ENCODE measurements at places on chromosomes 4 and X.

DNA sequence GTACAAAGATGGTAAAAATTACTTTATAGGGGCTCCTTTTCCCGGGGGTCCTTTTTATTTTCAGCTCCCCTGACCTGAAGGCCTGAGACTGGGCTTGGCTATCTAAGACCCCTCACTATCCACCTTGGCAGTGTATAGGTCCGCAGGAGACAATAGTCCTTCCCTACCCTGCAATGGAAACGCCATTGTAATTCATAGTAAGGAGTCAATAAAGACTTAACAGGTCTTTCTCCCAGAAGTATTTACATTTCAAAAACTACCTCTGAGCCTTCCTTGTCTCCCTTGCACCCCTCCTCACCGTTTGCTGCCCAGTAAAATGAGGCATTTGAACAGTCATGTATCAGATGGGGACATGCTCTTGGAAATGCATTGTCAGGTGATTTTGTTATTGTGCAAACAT is 401.2 kb upstream of the CNKSR2 start:
- DNase-seq = no peak

DNA sequence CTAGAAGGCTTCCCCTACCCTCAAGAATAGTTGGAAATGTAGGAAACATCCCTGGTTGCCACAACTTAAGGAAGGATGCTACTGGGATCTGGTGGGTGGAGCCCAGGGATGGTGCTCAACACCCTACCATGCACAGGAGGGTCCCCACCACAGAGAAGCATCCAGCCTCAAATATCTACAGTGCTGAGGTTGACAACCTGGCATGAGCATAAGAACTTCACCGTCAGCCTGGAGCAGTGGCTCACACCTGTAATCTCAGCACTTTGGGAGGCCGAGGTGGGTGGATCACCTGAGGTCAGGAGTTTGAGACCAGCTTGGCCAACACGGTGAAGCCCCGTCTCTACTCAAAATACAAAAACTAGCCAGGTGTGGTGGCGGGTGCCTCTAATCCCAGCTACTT is 24.0 kb upstream of the ASMTL start:
- DNase-seq = no peak

DNA sequence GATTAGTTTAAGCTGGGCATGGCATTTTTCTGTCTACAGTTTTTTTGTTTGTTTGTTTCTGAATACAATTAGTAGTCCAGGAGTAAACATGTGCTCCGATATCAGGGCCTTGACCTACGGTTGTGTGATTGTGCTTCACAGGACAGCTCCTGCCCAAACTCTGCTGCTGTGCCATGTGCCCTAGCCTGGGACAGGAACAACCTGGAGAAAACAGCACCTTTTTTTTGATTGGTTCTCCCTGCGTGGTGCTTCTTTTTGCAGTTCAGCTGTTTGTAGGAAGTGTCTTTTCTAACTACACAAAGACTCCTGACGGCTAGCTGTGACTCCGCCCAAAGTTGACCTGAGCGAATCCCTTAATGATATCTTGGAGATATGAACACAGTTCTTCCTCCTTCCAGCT is 158.8 kb downstream of the ATP10D start:
- no peak for DNase-seq

GRCh38 chrX:6885396-6885795 is 262.1 kb upstream of the STS start:
- DNase-seq = no peak

- no peak for DNase-seq
Measured at GRCh38 chrX:46793386-46794143, 34.6 kb upstream of the SLC9A7 start.

DNA sequence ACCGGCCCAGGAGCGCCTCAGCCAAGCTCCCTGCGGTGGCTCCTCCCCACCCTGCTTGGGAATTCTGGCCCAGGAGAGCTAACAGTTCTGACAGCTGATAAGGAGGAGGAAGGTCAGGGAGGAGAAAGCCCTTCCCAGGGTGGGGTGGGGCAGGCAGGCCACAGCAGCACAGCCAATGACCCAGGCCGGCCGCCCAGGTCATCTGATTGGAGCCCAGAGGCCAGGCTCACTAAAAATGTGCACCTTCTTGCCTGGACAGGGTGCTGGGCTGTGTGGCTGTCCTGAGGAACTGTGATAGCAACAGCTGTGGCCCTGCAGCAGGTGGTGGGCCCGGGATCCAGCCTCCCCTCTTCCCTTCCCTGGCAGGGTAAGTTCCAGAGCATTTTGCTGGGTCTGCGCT is 17.2 kb upstream of the SH3TC1 start:
- no peak for DNase-seq

DNA sequence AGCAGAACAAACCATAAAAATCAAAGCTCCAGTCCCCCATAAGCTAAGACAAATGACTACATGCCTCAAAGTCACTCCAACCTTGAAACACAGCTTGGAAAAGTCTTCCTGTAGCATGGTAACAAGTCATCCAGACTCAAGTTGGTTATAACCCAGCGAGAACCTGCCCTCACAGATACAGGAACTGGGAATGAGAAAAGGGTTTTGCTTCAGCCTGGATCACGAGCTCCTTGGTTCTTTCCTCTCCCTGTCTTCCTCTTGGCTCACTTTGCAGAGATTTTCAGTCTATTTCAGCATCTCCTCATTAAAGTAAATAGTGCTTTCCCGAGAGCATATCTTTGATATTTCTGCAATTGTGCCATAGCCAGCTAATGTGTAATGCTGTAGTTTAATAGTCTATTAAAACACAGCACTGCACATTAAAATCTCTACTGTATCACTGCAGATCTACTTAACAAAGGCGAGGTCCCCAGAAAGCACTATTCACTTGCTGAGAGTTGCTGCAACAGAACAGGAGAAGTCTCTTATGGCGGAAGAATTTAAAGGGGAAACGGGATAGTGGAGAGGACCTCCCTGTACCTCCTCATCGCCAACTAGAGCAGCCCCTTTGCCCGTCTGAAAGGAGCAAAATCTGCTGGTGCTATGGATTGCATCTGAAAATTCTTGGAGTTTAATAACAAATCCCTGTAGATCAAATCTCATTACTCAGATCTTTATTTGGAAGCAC is 249.3 kb upstream of the GATB start:
- DNase-seq = no peak

DNA sequence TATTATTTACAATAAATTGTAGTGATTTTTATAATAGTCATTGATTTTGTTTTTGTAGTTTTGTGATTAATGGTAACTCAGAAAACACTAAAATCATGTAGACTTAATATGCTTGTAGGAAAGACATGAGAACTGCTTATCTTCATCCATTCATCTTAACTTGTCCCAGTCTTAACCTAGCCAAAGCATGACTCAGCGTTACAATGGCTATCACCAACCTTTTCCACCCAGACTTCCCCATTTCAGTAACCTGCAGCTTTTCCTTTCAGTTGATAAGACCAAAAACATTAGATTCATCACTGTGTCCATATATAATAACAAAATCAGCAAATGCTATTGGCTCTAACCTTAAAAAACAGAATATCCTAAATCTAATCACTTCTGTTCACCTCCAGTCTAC is 106.2 kb upstream of the KLF8 start:
- no peak for DNase-seq

DNA sequence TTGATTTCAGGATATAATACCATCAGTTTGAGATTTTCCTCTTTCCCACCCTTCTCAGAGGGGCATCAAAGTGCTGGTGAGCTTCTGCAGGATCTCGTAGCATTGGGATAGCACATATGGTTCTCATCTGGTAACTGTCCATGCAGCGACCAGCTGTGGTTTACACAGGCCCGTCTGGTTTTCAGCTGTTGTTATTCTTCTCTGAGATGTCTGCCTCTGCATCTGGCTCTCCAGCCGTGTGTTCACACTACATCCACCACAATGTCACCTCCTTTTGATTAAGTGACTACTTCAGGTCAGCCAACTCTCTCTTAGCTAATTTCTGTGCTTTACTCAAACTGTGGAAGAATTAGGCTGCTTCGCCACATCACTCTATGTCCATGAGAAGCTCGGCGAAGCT is 676.7 kb upstream of the TENM3 start:
- DNase-seq = no peak

DNA sequence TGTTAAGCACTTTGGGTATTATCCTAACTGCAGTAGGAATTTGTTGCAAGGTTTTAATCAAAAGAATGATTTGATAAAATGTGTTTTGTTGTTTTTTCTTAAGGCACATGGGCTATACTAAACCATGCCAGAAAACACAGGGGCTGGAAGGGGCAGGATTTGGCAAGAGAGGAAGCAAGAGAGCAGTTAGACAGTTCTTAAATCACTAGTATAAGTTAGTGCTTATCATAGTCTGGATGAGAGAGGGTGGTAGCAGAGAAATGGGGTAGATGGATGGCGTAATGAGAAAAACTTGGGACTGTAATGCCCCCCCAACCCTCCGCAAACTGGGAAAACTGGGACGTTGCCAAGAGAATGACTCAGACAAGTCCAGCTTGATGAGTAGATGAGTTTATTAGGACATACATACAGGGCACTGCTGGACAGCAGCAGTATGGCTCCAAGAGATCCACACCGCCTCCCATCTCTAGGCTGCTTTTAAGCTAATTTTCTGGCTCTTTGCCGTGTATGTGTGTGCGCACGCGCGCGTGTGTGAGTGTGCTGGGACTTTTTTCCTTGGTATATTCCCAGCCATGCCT is 151.5 kb downstream of the PDLIM5 start:
- no peak for DNase-seq

DNA sequence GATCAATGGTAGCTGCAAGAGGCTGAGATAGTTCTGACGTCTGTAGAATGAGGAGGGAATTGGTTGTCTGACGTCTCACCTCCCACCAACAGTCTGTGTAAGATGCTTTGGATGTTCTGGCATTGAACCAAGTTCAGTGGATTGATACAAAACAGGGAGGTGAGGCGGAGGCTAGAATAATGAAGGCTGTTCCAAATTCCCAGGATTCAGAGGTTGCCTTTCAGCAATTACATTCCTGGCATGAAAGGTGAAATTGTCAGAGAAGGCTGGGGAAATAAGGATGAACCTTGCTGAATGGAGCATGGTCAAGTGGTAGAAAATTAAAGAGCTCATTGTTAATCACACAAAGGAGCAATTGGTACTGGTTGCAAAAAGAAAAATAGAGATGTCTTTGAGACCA is 241.6 kb downstream of the FBXW7 start:
- DNase-seq = no peak

GRCh38 chr4:127775843-127776242 is 6.3 kb upstream of the HSPA4L start:
- DNase-seq = no peak
